ENCODE measurements at places on chromosomes 4 and X.

DNA sequence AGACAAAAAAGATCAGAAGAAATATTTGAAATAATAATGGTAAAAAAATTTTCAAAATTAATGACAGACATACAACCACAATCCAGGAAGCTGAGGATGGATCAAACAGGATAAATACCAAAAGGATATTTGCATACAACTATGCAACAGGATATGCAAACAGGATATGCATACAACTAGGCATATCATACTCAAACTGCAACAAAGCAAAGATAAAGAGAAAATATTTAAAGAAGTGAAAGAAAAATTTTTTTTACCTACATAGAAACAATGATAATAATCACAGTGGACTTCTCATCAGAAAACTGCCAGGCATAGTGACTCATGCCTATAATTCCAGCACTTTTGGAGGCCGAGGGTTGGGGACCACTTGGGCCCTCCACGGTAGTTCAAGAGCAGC, 11.3 kb upstream of the DHX15 start:
- ATAC-seq, result no peak

DNA sequence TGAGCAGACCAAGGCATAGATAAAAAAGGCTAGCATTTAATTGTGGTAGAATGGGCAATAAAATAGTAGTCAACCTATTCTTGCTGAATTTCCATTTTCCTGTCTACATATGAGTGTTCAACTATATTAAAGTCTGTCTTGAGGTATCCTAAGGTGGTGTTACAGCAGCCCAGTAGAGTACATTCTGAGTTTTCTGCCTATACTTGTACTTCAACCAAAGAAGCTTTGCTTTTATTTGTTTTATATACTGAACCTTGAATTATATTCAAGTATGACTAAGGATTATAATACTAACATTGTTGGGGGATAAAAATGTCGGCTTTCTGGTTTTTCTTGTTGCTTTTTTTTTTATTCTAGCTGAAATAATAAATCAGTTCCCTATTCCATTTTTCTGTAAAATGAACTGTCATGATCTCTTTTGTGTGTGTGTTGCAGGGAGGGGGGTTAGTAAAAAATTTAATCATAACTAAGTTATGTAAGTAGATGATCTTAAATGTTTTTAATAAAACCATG, 106.7 kb downstream of the PDLIM5 start:
- no peak for ATAC-seq

DNA sequence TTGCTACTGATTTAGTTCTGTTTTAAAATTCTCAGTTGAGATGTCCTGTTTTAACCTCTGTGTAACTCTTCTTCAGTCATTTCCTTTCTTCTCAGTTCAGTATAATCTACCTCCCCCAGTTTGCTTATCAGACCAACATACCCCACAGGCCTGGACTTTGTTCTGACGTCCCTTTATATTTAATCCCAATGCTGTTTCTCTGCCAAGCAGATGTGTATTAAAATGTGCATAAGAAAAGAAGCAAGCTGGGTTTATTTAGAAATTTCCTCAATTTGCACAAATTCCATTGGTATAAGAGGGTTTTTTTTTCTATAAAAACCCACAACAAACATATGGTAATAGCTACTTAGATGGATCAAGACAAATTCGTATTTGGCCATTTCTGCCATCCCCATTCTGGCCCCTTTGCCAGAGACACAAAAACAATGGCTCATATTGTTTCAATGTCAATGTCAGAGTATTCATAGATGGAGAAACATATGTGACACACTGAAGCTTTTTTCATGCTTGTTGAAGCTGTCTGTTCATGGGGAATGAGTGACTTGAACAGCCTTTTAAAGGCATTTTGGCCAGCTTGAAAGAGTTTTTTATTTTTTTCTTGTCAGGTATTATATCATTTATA, 24.5 kb downstream of the HCCS start:
- ATAC-seq, result no peak

GRCh38 chr4:125313989-125314667, 627 bp upstream of the FAT4 start:
- ATAC-seq, result no peak

DNA sequence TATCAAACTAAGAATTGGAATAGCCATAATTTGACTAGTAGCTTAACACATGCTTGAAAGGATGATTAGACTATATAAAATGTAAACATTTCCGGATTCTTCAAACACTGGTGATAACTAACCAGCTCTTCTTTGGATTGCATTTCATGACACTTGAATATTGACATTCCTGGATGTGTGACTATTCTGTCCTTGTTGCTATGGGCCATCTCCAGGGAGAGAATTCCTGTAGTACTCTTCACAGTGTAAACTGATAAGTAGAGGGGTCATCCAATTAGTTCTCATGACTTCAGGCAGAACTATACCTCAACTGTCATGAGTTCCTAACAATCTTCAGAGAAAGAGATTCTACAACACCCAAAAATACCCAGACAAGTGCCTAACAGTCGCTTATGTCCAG, 1026.7 kb upstream of the TENM3 start:
- ATAC-seq, result no peak
